ENCODE measurements at places on chromosomes 7 and 10.
A peak's percentile ranks its signal among the peaks of the same experiment; 100 is the strongest.

DNA sequence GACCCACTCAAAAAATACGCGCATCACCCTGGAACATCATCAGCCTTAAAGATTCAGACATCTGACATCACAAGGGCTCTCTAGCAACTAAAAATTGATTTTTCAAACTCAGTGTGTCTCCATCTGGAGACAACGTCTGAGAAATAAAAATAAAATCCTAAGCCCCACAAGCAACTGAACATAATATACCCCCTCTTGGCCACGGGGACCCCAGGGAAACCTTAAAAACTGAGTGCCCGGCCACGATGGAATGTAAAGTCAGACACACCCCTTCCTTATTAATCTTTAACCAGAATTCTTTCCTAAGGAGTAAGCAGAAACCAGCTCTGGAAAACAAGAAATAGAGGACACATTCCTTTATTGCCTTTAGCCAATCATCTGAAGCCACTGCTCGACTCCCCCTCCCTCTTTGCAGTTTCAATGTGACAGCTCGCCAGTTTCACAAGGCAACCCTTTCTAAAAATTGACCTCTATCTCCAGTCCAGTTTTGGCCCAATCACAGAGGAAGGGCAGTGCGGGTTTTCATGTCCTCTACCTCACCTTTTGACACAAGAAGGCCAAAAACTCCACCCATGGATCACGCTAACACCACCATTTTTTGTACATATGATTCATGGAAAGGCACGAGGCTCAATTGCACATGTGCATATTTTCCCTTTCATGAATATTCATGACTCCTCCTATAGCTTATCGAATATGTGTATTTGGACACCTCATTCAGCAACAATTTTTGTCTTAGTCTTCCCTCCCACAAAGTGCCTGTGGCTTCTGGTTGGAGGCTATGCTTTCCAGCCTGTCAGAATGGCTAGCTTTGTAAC lies 24.2 kb downstream of the IFIT3 start:
- no peak for DNase-seq

DNA sequence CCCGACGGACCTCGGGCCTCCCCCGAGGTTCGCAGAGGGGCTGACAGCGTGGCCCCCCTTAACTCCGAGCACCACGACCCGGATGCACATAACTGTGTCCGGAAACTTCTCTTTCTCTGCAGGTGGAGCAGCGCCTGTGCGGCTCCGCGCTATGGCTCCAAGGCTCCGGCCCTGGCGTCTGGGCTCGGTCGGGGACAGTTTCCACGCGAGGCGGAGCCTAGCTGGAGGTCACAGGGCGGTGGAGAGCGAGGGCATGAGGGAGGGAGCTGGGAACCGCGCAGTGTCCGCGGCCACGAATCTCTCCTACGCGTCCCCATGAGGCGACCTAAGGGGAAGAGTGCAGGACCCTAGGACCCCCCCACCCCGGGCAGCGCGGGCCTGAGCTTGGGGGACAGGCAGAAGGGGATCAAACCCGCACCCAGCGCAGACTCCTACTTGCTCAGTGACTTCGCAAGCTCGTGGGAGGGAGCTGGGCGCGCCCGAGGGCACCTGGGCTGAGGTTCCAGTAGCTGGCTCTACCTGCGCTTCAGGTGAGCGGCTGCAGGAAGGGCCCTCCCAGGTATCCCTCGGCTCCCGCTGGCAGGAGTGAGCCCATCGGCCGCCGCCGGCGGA lies 8.6 kb upstream of the MNX1 start:
- no peak for DNase-seq

DNA sequence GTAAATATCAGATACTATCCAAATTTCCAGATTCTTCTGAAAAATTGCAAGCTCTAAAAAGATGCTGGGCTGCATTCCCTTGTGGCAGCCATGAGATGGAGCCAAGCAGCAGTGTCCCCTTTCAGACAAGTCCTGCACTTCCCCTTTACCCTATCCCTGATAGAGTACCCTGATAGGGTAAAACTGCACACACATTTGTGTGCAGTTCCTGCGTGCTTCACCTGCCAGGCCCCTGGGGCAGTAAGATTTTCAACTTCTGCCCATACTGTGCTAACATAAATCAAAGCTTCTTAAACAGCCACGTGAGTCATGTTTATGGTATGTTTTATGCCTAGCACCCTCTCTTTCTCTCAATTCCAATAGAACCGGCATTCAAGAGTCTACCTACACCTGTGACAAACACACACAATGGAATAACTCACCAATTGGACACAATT lies 52.2 kb downstream of the IFIT5 start:
- no peak for DNase-seq

- DNase-seq = no peak
Measured at GRCh38 chr7:13090959-13091358, 403.5 kb downstream of the ARL4A start.

- DNase-seq = no peak
Measured at GRCh38 chr7:120941856-120942255, 8.7 kb upstream of the ING3 start.

DNA sequence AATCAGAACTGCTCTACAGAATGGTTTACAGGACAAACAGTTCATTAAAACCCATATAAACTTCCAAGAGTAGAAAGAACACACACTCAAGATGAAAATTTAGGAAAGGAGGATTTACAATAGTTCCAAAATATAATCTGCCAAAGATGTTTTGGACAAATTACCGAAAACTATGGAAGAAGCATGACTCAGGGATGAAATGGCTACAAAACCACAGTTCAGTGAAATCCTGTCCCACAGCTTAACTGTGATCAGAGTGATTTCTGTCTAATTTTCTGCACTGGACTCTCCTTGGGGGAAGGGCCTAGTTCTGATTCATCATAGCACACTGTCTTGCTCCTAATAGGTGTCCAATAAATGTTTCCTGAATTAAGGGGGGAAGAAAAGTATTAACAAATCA lies 82.2 kb downstream of the HIPK2 start:
- DNase-seq = no peak

DNA sequence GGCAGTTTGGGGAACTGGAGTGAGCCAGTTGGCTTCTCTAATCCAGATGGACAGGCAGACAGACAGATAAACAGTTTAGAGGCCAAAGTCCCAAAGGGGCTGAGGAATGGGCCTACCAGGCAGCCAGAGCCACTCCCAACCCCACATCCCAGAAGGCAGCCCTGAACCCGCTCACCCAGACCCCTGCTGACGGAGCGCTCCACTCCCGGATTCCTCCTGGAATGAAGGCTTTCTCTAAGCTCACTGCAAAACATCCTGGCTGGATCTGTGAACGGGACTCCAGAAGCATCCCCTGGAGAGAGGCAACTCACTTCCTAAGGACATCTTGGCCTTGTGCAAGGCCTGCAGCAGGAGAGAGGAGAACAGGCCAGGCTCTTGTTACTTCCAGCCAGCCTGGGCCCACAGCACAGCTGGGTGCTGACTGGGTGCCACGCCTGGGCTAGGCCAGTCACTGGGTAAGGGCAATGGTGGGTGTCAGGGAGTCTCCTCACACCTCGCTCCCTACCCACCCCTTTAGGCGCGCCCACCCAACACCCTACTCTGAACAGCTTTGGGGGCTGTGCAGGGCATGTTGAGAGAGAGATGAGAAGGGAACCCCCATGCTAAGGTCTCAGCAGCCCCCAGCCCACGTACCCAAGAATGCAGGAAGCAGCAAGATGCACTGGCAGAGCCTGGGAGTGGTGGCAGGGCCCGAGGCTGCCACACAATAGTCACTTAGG lies 168.6 kb upstream of the ZMIZ1 start:
- no peak for DNase-seq

GRCh38 chr7:155733582-155734444 lies 78.5 kb downstream of the SHH start:
- peak; percentile 37 for DNase-seq

GRCh38 chr7:47215640-47216039 lies 366.3 kb downstream of the TNS3 start:
- DNase-seq = no peak

- DNase-seq = no peak
Measured at GRCh38 chr7:42227936-42228591, 8.9 kb downstream of the GLI3 start.

GRCh38 chr10:132069849-132070182 lies 4.1 kb downstream of the JAKMIP3 start:
- no peak for DNase-seq

- no peak for DNase-seq
Measured at GRCh38 chr10:20271490-20271889, 455.3 kb downstream of the PLXDC2 start.

DNA sequence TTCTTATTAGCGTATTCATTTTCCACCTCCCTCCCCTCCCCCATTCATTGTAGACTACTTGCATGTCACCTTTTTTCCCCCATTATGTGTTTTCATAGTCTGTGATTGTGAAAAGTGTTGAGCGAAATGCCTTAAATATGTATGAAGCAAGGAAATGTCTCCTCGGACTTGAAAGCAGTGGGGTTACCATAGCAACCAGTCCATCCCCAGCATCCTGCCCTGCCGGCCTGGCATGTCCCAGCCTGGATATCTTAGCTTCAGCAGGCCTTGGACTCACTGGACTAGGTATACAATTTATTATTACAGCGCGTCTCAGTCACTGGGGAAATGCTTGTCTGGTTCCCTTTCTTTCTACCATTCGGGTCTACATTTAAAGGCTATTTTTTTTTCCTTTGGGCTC lies 283.6 kb downstream of the BICC1 start:
- no peak for DNase-seq

DNA sequence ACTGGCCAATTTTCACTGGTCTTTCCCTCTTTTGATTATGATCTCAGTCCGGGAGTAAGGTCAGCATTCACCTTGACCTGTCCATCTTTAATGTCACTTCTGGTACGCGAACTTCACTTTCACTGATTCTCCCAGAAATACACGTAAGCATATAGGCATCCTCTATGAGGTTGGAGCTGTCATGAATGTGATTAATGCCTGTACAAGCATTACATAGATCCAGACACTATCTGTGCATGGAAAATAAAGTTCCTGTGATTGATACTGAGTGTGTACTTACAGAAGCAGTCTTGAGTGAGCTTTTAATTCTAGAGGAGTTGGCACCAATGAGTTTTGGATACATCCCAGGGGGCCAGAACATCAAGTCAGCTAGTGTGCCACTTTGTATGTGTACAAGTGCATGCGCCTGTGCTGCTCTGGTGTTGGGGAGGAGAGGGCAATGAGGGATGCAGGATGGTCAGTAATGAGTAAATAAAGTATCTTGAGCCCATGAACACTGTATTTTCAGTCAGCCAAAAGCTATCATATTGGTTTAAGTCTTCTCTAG lies 6.0 kb downstream of the PTPRZ1 start:
- DNase-seq = no peak

- no peak for DNase-seq
Measured at GRCh38 chr7:75980430-75981202, 13.8 kb downstream of the TMEM120A start.

DNA sequence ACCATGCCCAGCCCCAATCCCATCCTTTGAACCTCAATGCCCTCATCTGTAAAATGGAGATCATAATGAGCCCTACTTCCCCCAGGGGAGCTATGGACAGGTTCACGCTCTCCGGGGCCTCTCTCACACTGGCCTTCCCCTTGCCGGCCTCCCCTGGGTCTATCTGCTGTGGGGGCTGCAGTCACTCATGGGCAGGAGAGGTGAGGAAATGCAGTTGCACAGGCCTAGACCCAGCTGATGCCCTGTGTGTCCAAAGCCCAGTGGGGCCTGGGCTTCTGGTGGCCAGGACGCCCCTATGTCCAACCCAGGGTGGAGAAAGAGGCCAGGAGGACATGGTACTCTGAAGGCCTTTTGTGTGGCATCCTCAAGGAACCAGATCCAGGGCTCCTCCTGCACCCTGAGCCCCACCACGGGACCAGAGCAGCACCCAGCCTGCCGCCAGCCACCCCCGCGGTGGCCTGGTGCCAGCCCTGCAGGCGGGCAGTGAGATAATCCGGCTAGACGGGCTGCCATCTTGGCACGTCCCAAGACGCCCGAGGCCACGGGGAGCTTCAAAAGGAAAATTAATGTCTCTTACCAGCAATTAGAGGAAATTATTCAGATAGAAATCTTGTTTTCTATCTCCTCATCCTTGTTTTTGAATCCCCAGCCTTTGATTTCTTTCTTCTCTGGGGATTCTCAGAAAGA lies 39.0 kb downstream of the MYL10 start:
- no peak for DNase-seq

GRCh38 chr7:157445246-157445955 lies 108.6 kb downstream of the DNAJB6 start:
- no peak for DNase-seq

DNA sequence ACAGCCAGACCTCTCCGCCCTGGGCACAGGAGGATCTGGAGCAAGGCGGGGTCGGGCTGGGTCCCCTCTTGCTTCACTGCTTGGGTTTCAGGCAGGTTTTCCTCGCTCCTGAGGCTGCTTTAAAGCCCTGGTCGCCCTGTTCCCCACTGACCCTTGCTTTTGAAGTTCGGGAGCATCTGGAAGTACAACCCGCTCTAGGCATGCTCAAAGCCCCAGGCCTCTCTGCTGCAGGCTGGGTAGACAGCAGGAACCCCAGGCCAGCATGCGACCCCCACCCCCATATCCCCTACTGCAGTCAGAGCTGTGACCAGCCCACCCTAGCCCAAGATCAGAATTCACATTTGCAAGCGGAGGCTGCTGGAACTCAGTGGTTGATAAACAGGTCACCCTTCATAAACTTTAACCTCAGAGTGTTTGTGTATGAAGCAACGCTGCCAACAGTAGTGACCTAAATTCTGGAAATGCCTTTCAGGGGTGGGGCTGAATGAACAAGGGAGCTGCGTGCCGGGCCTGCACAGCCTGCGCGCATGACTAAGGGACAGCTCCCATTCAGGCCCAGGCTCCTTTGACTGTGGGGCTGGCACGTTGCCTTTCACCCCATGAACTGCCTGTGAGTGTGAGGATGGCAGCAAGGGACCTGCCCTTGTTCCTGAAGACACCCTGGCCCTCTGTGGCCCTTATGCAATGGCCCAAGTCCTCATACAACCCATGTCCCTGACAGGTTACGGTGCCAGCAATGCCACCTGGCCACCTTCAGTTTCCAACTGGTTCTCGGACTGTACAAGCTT lies 52.5 kb downstream of the PROSER2 start:
- no peak for DNase-seq

DNA sequence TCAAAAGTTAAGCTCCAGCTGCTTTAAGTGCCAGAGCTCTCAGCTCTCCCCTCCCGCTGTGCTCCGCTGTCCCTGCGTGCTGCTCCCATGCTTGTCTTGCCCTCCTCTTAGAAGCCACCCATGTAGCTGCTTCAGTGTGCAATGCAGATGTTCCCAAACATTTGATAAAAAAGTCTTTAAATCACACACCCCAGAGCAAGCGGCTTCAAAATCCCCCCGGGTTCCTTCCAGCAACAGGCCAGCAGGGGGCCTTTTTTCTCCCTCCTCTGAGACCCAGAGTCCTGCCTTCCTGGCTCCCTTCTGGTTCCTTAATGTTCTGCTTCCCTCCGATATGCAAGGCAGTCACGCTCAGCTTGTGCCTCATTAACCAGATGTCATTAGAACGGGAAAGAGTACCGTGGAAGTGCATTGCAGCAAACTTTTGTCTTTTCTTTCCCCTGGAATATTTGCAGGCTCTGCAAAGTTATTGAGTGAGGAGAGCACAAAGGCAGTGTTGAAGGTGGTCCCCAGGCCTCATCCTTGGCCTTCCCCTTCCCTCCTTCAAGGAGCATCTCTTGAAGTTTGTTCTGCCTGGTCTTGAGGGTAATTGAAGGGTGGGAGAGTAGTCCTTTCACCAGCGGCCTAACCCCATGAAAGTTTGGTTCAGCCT lies 25.5 kb downstream of the LDB3 start:
- DNase-seq = peak; percentile 30

Data from activated CD4-positive, alpha-beta T cell treated with anti-CD3 and anti-CD28 coated beads, Interleukin-2, amount 50 U/mL, for 48 hours (primary cell).